ENCODE measurements at places on chromosomes 3 and 15. TPM values are rescaled to one million over a fixed set of nuclear protein-coding genes. Genes with fewer than 3 reads are reported as not detected.

TEX55 gene
- total RNA-seq, result not detected

GHRL gene
- total RNA-seq, result 1.1 TPM

SCG5 gene
- total RNA-seq, result 9.5 TPM

PTPRG gene
- 26.0 TPM for total RNA-seq

TMCO5A gene
- total RNA-seq, result not detected

DOCK3 gene
- 0.34 TPM for total RNA-seq

SLC24A5 gene
- not detected for total RNA-seq

NOX5 gene
- 0.11 TPM for total RNA-seq

GATM gene
- total RNA-seq, result 3.5 TPM

GP5 gene
- not detected for total RNA-seq

LYZL4 gene
- not detected for total RNA-seq

SPINT1 gene
- 392 TPM for total RNA-seq

PHLDB2 gene
- 8.3 TPM for total RNA-seq

PXYLP1 gene
- total RNA-seq, result 11.3 TPM

DNA sequence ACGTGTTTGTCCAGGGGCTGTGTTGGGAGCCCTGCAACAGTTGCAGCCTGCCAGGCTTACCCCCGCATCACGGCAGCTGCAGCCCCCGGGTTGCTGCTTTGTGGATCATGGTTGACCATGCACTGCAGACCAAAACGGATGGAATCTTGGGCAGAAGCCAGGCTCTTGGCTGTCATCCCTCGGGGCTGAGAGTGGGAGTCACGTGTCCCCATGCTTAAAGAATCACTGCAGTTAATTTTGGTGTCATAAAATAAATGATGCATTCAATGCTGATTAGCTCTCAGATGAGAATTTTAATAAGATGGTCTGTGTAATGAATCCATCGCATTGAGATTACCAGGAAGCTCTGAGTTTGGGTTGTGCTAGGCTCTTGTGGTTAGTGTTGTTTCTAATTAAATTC, 115.6 kb downstream of the CHDH start:
- no peak for DNase-seq

- peak; percentile 21 for DNase-seq
Observed at GRCh38 chr3:63067999-63068645, 192.9 kb upstream of the CADPS start.

- no peak for DNase-seq
Observed at GRCh38 chr15:53454843-53455721, 304.4 kb downstream of the WDR72 start.

- DNase-seq, result peak; percentile 69
Observed at GRCh38 chr3:33787328-33788009, 11.0 kb upstream of the PDCD6IP start.

- DNase-seq, result no peak
Observed at GRCh38 chr3:194352667-194353246, 1.6 kb upstream of the CPN2 start.

DNA sequence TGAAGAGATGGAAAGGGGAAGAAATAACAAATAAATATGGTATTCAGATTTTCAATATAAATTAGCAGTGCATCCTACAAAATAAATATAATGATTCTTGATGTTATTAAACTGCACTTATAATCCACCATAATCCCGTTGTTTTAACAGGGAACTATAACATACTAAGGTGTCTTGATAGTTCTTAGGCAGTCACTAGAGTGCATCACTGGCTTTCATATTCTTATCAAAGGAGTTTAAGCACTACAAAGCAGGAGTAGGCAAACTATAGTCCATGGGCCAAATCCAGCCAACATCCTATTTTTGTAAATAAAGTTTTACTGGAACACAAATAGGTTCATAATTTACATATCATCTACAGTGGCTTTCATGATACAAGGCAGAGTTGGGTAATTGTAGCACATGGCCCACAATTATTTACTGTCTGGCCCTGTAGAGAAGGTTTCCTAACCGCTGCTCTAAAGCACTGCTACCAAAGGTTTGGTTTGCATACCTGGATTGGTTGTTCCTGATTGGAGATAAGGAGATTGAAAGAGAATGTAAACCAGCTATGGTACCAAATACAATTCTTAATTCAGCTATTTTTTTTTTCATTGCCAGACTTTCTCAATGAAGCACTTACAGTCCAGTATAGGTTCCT, 104.3 kb downstream of the ZNF280D start:
- DNase-seq, result no peak

DNA sequence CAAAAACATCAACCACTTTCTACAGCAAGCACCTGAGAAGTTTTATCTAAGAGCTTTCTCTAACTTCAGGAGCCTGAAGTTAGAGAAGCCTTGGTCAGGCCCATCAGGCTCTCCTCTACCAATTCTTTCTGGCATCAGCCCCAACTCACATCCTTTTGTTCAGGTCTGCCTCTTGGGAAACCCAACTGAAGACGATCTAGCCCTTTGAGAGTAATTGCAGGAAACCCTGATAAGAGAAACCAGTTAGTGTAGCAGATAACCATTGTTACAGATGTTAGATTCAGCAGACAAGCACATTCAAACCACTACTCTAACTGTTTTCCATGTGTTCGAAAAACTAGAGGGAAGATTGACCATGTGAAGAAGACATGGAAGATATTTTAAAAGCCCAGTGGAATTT, 27.0 kb upstream of the DYNC1LI1 start:
- no peak for DNase-seq

DNA sequence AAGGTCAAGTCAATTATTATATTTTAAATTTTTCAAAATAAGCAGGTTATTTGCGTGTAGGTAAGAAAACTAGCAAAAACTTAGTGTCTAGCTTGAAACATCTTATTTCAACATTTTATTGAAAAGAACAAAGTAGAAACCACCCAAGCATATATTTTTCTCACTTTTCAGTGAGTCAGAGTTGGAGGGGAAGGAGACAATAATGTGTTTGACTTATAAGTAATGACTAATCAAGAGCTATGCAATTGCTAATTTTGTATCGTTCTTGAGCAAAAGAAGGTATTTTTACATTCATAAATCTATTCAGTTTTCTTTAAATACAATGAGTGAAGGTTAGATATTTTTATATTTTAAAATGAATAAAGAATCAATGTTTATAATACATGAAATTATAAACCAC, 54.4 kb upstream of the P2RY1 start:
- no peak for DNase-seq

- peak; percentile 77 for DNase-seq
Observed at GRCh38 chr15:40787344-40787841, 17.6 kb downstream of the C15orf62 start.

- DNase-seq, result no peak
Observed at GRCh38 chr3:72343078-72343477, 505.2 kb downstream of the SHQ1 start.

DNA sequence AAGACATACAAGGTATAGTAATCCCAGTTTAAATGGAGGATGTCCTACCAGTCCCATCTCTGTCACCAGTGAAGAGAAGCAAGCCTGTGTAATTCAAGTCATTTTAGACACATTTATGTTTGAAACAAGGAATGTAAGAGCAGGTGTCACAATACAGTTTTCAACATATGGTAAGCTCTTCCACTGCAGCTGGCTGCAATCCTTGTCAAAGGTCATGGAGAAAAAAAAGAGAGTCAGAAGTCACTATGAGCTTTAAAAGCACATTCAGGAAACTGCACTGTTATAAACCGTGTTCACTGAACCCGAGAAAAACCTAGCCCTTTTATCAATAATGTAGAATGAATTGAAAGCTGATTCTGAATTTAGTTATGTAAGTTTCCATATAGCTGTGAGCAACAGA, 206.4 kb downstream of the NAALADL2 start:
- no peak for DNase-seq

GRCh38 chr3:190003068-190003467, 117.6 kb downstream of the P3H2 start:
- DNase-seq, result no peak

DNA sequence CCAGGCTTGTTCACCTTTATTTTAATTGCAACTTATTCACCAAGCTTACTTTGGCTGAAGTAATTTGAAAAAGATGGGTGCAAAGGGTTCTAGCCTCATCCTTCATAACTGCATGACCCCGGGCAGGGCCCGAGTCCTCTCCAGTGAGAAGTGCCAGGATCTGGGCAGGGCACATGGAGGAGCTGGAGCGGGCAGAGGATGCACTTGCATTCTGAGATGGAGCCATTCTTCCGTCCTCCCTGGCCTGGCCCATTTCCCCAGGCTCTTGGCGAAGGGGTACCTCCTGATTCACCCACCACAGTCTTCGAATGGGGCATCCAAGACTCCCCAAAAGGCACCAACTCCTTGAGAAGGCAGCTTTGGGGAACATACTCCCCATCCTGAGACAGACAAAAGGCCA, 22.5 kb upstream of the PLXND1 start:
- no peak for DNase-seq

DNA sequence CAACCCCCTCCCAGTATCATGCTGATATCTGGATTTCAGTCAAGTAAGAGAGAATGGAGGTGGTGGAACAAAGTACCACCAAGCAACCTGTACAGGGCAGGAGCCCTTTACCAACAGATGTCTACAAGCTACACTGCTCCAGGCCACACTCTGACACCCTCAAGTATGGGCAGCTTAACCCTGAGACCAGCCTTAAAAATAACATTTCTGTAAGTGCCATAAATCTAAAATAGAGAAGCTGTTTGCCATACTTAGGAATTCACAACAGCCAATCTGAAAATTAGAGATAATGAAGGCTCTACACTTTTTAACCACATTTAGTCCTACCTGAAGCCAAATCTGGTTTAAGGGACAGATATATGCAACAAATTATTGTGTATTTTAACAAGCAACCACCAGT, 59.7 kb downstream of the C3orf70 start:
- DNase-seq, result no peak

- DNase-seq, result no peak
Observed at GRCh38 chr3:101383656-101384055, 63.3 kb upstream of the IMPG2 start.

DNA sequence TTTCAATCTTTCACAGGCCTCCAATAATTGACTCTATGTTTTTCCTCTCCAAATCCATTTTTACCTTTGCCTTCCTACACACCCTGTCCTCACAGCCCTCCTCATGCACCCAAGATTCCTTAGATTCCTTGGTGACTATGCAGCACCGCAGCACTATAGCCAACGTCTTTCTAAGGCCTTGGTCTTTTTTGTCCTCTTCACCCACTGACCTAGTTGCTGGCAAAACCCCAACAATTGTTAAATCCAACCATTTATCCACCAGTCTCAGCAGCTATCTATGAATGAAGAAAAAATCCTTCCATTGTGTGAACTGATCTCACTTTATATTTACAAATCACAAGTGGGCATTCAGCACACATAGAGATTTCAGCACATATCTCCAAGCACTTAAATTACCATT, 203.9 kb downstream of the VGLL3 start:
- no peak for DNase-seq

- DNase-seq, result no peak
Observed at GRCh38 chr3:30628901-30629590, 22.6 kb downstream of the TGFBR2 start.

- DNase-seq, result no peak
Observed at GRCh38 chr15:85871545-85871944, 76.8 kb upstream of the KLHL25 start.

DNA sequence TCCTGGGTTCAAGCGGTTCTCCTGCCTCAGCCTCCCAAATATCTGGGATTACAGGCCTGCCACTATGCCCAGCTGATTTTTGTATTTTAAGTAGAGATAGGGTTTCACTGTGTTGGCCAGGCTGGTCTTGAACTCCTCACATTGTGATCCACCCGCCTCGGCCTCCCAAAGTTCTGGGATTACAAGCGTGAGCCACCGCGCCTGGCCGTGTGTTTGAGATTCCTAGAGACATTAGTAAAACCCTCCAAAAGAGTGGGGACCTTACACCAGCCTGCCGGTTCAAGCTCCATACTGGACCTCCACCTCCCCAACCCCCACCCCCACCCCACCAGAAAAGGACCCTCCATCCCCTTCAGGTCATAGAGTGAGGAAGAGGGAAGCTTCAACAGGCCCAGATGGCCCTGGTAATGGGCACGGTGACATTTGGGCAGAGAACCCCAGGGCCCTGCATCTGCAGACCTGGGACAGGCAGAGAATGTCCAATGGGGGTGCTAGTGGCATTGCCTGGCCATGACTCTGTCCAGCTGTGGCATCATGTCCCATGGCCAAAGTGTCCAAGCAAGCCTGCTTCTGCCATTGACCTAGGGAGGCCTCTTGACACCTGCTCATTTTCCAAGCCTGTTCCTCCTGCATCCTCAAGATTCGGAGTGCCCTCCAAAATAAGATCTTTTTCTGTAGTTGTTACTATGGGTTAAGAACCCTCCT, 108.9 kb upstream of the KLF13 start:
- no peak for DNase-seq

- no peak for DNase-seq
Observed at GRCh38 chr3:139585820-139586219, 46.3 kb upstream of the RBP1 start.

DNA sequence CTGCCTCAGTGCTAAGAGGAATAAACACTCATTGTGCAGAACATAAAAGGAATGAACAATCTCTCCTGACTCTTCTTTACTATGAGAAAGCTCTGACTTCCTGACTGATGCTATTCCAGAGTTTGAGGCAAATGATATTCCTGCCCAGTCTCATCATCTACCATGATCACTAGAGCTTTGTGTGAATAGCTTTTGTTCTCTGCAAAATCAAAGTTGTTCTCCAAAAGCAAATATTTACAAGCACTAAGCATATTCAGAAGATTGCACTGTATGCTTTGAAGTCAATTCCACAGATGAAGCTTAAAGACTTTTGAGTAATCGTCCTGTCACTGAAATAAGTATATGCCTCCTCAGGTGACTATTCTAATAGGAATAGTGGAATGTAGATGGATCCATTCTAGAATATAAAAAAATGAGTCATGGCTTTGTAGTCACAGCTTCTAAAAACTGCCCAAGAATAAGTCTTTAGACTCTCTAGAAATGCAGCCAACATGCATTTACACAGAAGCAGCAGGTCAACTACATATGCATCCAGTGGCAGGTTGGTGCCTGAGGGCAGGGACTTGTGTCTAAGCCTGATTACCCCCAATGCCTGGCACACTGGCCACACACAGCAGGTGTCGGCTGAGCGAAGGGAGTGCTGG, 34.6 kb downstream of the TNFAIP8L3 start:
- no peak for DNase-seq

GRCh38 chr15:100889385-100890050, 9.9 kb downstream of the ALDH1A3 start:
- DNase-seq, result no peak

GRCh38 chr15:59999612-60000112, 4.4 kb upstream of the FOXB1 start:
- DNase-seq, result no peak

DNA sequence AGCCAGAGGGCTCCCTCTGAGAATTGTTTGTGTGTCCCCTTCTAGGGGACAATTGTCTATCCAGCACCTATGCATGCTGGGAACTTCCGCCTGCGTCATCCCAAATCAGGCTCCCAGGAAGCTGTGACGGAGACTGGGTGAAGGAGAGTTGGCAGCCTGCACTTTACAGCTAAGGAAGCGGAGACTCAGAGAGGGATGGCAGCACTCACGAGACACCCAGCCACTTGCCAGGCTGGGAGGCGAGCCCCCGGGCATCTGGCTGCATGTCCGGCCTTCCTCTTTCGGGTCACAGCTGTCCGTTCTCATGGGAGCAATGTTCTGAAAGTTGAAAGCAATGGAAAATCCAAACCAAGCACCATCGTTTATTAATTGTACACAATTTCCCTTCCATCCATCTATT, 45.5 kb upstream of the SLC6A11 start:
- DNase-seq, result no peak

GRCh38 chr15:63483521-63484371, 20.6 kb upstream of the USP3 start:
- DNase-seq, result no peak
